Thoracic aorta (tissue), 2 donors: ENCODE measurements at places on chromosomes 4 and X.

DNA sequence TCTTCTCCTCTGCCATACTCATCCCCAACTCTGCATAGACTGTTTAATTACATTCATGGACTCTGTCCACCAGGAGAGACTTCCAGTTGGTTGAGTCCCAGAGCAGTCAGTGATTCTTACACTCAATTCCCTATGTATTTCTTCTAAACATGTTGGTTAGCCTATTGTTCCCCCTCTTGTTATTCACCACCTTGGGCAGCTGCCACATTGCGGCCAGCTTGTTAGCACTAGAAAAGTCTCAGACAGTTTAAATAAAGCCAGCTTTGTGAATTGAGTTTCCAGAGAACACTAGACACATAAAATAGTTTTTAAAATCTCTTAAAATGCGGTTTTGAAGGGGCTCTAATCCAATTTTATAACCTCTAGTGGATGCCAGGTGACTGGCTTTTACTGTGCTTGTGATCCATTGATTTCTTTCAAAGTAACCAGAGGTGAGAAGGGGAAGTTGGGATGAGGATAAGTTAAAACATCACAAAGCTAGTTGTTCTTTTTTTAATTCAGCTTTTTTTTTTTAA lies 827.7 kb downstream of the FSTL5 start:
- DNase-seq = no peak

DNA sequence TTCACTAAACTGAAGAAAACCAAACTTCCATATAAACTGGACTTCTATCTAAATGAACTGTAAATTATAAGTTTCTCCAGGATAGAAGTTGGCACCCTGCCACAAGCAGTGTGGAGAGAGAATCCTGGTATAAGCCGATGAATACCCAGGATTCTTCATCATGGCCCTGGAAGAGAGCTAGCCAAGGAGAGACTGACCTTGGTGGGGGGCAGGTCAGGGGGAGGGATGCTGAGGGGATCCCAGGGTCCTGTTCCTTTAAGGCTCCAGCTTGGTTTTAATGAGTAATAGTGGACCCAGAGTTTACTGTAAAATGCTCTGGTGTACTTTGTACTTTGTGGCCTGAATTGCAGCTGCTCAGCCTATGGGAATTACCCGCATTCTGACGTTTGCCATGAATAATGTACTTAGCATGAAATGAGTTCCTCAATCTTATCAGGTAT lies 16.9 kb downstream of the RASSF6 start:
- DNase-seq = no peak

GRCh38 chr4:6182376-6183280 lies 17.7 kb downstream of the JAKMIP1 start:
- DNase-seq = no peak

DNA sequence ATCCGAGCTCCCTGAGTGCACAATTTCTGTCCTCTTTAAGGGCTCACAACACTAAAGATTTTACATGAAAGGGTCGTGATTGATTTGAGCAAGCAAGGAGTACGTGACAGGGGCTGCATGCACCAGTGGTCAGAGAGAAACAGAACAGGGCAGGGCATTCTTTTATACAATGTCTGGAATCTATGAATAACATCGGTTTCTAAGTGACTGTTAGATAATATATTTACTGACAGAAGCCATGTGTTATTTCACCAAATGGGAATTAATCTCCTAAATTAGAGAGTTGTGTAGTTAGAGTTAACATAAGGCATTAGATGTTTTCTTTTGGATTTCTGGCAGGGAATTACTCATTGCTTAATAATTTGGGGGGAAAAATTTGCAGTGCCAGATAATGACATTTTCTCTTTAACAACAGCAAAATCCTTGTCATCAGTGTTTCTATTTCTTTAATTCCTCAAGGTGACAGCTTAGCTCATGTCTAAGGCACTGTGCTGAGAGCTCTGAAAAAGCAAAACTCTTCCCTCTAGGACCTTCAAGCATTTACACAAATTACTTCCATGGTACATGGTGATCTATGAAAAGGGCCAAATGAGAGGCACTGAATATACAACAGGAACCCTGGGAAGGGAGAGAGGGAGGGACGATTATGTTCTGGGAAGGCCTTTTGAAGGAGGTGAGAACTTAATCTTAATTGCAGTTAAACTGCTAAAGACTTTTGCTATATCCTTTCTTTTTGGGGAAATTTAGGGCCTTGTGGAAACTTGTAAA lies 145.0 kb downstream of the RTL3 start:
- no peak for DNase-seq

GRCh38 chr4:112213856-112214255 lies 17.7 kb upstream of the AP1AR start:
- no peak for DNase-seq

DNA sequence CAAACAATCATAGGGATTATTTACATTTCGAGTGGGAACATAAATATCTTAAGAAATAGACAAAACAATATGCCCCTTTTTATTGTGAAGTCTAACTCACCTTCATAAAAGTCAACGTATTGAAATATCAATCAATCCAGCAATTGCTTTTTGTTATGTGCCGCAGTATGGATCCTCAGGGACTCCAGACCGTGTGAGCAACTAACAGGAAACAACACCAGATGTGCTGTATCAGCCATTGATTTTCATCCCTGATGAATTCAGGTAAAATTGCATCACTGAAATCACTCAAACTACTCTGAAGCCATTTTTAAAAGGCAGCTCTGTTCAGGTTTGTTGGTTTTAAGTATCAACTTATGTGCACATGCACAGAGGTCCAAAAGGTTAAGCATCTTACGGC lies 197.3 kb upstream of the FAT1 start:
- DNase-seq = no peak

DNA sequence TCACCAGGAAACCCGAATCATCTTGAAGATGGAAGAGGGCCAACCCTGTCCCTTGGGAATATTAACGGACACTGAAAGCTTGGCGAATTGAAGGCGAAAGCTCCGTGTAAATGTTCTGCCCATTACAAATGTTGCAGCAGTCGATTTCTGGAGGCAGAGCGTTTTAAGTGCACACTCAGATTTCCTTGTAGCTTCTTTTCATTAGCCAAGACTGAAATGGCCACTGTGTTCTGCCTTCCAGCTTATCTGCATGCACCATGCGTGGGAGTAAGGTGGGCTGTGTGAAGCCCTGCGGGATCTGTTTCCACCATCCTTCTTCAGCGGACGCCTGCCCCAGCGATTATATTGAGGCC lies 1.3 kb downstream of the SMIM20 start:
- DNase-seq = no peak

GRCh38 chrX:116827063-116827462 lies 364.3 kb upstream of the CT83 start:
- DNase-seq = no peak

- no peak for DNase-seq
Measured at GRCh38 chr4:156606554-156607477, 364.8 kb downstream of the PDGFC start.

- no peak for DNase-seq
Measured at GRCh38 chr4:91472046-91472445, 831.7 kb upstream of the GRID2 start.

DNA sequence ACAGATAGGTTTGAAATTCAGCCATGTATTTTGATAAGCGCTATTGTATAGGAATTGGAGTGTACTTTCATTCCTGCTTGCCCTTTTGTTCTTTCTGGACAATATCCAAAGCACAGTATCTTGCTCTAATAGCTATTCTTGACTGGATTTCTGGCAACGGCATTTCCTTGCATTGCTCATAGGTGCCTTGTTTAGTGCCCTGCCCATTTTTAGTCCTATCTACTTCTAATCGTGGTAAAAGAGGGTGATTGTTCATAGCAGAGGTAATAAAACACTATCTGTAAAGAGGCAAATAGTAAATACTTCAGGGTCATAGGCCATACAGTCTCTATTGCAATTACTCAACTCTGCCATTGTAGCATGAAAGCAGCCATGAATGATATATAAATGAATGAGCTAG lies 155.9 kb downstream of the IL1RAPL2 start:
- no peak for DNase-seq

DNA sequence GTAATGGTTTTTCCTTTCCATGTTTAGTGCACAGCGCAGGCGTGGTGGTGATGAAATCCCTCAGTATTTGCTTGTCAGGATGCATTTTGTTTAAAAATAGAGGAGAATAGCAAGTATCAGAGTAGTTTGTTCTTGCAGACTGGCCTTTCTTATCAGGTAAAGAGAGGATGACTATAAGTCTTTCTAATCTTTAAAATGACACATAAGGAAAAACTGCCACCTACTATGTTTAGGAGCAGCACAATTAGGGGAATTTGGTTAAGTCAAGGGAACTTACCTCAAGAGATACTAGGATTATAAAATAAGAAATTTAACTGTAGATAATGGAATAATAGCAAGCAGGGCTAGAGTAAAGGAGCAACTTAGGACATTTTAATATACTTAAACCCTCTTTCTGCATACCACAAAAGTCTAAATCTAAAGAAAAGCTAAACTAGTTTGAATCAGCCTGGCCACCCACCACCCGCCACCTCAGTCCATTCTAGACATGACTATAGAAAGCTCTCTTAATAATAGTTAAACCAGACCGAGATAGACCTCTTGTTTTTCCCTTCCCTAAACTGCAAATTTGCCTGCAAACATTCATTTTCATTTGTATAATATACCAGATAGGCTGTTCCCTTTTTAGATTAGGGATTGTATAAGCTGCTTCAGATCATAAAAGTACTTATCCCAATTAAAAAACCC lies 62.0 kb downstream of the APOOL start:
- no peak for DNase-seq

DNA sequence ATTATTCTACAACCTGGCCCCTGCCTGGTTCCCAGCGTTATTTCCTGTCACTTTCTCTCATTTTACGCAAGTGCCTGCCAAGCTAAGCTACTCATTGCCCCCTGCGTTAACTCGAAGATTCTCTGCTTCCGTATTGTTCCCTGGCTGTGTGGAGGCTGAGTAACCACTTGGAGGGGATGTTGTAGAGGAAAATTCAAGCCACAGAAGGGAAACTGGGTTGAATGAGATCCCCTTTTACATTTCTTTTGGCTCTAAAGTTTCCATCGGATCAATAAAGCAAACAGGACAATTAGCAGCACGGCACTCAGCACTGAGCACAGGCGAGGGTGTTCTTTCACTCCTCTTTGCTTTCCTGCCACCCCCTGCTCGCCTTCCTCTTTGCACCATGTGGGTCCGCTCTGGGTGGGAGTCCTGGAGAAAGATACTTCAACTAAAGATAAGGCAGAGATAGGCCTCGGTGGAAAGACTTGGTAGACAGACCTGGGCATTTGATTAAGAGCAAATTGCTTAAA lies 4.2 kb upstream of the TMSB4X start:
- no peak for DNase-seq

- DNase-seq = no peak
Measured at GRCh38 chr4:115763051-115763450, 649.6 kb upstream of the NDST4 start.

GRCh38 chr4:16896881-16897750 lies 1.3 kb downstream of the LDB2 start:
- DNase-seq = no peak

GRCh38 chr4:25131381-25131780 lies 28.9 kb downstream of the SEPSECS start:
- DNase-seq = no peak

DNA sequence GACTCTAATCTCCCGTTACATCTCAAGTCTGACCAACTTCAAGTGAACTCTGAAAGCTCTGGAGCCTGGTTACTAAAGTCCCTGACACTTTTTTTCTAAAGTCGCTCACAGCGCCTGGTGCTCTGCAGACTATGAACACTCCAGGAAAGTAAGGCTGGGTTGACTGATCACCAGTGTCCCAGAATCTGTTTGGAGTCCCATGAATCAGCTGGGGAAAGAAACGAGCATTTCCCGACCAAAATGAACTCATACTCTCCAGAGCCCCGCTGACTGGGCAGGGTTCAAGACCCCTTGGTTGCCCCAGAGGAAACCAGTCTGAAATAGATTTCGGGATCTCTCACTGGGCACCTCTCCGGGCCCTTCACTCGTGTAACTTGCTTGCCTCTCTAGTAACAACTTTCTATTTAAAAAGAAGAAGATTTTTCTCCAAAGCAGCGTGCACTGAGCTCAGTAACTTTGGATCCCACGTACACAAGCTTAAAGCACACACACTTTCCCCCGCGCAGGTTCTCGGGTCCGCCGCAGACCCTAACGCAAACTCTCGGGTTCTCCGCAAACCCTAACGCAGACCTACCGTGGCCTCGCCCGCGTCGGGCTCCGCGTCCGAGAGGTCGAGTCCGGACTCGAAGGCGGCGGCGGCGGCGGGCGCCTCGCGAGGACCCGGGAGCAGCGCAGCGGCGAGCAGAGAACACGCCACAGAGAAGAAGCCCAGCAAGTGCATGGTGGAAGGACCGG lies 964 bp downstream of the VEGFC start:
- DNase-seq = no peak

GRCh38 chr4:622071-622995 lies 3.0 kb upstream of the PDE6B start:
- DNase-seq = no peak

DNA sequence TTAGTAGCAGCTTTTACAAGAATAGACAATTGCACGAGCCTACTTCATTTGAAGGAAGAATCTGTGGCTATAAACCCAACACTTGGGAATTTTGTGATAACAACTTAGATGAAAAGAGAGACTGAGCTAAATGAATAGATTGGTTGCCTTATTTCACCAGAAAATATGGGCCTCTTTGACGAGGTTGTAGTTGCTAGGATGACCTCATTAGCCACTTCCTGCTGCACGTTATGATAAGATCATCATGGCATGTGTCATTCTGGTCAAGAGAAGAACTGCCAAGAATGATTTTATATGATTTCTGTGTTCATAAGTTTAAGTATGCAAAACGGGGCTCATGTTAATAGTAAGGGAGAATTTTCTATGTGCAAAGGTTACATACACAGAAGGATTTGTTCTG lies 321.9 kb upstream of the GIMD1 start:
- DNase-seq = no peak

- no peak for DNase-seq
Measured at GRCh38 chr4:152079543-152080293, 318.9 kb upstream of the GATB start.

- no peak for DNase-seq
Measured at GRCh38 chrX:46642145-46642544, 68.6 kb downstream of the CHST7 start.

- DNase-seq = no peak
Measured at GRCh38 chrX:106391284-106391911, 220.4 kb upstream of the RADX start.

- no peak for DNase-seq
Measured at GRCh38 chrX:23276475-23276874, 58.2 kb upstream of the PTCHD1 start.

GRCh38 chr4:106618956-106619355 lies 250.4 kb upstream of the GIMD1 start:
- no peak for DNase-seq

- no peak for DNase-seq
Measured at GRCh38 chrX:125681507-125681906, 361.8 kb downstream of the TEX13C start.

DNA sequence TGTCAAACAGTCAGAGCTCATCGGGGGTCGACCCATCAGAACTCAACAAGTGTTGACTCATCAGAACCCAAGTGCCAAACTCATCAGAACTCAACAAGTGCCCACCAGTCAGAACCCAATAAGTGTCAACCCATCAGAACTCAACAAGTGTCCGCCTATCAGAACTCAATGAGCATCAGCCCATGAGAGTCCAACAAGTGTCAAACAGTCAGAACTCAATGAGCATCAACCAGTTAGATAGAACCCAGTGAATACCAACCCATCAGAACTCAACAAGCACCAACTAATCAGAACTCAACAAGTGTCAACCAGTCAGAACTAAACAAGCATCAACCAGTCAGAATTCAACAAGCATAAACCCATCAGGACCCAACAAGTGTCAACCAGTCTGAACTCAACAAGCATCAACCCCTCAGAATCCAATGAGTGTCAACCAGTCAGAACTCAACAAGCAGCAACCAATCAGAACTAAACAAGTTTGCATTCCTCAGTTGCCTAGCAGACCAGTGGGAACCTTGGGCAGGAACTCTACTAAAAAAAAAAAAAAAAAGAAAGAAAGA lies 115.3 kb downstream of the PRKX start:
- no peak for DNase-seq
